ENCODE measurements at places on chromosomes 4 and X. TPM values are rescaled to one million over a fixed set of nuclear protein-coding genes. Genes with fewer than 3 reads are reported as not detected.

DNA sequence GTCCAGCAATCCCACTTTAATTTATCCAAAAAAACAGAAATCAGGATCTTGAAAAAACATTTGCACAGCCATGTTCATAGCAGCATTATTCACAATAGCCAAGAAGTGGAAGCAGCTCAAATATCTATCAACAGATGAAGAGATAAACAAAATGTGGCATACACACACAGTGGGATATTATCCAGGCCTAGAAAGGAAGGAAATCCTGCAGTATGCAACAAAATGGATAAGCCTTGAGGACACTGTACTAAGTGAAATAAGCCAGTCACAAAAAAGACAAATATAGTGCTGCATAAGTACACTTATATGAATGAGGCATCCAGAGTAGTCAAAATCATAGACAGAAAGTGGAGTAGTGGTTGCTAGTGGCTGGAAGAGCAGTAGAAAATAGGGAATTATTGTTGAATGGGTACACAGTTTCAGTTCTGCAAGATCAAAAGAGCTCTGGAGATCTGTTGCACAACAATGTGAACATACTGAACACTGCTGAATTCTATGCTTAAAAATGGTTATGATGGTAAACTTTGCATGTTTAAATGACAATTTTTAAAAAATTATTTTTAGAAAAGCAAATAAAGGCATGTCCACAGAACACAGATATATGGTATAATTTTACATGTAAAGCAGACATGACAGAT, 25.6 kb downstream of the CHM start:
- no peak for DNase-seq

DNA sequence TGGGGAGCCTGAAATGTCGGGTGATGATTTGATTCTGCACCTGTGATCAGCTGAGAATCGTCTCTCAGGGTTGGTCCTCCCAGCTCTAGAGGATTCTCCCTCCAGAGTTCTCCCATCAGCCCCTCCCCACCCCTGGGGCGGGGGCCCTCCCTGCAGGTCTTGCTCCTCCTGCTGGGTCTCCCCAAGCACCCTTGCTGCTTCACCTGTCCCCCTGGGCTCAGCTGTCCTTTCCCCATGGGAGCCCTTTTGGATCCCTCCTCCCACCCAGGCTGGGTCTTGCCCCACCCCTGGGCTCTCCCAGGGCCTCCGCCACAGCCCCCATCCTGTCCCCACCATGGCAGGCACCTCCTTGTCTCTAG, 22.2 kb downstream of the PSAPL1 start:
- no peak for DNase-seq

GRCh38 chr4:107996949-107997788, 7.5 kb downstream of the HADH start:
- no peak for DNase-seq

DNA sequence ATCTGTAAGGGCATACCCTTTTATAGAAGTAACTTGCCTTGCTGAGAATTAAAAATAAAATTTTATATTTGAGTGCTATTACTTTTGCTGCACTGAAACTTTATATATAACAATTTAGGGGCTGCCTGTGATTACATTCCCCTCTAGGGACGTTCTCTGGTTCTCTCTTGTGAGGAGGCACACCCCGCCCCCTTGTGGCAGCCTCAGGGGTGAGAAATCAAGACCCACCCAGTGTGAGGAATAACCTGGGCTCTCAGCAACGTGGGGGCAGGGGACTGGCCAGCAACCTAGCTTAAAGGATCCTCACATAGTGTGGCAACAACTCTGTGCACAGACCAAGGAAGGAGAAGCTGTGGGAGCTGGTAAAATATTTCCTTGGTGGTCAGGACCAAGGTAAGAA, 43.7 kb downstream of the MAGEA9 start:
- DNase-seq = no peak

GRCh38 chr4:14076776-14077175, 449.3 kb upstream of the BOD1L1 start:
- no peak for DNase-seq

DNA sequence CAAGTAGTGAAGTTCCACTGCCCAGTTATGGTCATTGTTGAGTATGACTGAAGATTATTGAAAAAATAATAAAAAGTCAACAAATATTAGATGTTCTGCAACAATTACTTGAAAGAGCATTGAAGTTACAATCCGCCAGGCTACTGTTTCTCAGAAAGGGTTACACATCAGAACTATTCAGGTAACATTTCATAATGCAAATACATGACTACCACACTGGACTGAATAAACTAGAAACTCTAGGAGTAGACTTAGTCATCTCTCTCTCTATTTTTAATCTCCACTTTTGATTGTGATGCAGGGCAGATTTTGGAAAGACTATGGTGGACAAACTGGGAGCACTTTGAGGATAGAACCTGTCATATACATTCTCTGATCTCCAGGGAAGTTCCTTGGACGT, 748.2 kb upstream of the ATOH1 start:
- no peak for DNase-seq

GRCh38 chr4:186724058-186724863, 605 bp upstream of the FAT1 start:
- peak; percentile 76 for DNase-seq

DNA sequence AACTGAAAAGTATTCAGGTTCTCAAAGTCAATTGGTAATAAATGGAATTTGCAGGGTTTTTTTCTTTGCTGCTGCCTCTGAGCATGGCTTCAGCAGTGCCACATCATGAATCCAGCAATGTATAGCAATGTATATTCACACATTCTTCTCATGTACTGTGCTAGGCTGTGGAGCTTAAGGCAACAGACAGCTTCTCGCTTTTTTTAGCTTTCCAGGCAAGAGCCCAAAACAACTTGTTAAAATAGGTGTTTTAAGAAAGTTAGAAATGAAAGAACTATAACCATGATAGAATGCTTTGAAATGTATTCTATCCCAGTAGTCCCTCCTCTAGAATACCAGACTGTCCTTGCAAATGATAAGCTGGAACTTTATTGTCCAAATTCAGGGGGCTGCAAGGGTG, 30.4 kb downstream of the SMIM43 start:
- no peak for DNase-seq

DNA sequence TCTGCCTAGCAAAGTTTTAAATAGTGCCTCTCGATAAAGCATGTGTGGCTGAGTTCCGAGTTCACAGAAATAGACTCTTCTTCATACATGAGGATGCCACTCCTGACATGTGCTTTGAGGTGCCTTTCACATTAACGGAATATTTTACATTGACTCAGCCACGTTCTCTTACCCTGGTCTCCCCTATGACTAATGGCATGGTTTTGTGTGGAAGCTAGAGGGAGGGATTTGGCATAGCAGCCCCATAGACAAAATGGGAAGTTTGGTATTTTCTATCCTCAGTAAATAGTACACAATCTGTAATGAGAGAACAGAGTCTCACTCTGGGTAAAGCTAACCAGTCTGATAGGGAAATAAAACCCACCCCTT, 68.9 kb downstream of the PCDH19 start:
- DNase-seq = no peak

DNA sequence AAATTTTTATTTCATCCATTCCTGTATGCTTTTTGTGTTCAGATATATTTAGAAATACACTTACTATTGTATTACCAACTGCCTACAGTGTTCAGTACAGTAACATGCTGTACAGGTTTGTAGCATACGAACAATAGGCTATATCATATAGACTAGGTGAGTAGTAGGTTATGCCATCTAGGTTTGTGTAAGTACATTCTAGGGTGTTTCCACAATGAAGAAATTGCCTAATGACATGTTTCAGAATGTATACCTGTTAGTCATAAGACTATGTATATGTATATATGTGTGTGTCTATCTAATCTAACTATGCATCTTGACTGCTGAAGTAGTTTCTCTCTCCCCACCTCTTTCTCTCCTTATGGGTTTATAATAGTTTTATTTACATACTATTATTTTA, 51.5 kb upstream of the BTC start:
- DNase-seq = no peak

- DNase-seq = no peak
Observed at GRCh38 chr4:124803641-124804040, 91.1 kb upstream of the ANKRD50 start.

DNA sequence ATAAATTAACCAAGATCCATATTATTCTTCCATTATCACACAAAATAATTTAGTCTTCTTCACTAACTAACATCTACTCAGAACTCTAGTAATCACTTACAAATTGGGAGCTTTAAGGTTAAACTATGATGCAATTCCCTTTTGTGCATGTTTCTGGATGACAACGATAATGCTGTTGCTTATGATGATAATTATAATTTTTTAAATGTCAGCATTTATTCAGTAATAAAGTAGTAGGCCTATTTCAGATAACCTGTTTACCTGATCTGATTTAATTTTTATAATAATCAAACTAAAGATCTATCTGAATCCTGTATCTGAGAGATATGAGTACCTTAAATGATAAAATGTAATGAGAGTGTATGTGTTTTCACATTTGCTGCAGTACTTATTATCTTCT, 507.8 kb upstream of the GRID2 start:
- DNase-seq = no peak

DNA sequence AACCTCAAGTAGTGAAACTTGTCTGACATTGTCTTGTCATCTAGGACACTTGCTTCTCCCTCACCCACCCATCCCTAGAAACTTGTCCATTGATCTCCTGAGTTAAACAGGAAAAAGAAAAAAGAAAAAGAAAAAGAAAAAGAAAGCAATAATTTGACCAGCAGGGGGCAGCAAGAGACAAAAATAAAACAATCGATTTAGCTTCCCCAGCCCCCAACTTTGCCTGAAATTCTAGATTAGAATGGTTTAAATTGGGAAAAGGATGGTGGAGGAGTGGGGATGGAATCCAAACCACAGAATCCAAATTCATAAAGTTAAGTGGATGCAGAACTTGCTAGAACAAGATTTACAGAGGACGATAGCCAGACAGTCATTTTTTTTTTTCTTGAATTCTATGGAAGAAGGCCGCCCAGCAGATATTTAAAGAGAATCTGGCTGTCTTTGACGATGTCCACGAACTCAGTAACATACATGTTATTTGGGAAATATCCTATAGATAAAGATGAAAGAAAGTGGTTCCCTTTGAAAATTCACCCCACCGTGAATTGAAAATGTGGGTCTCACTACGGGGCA, 282.9 kb downstream of the USP46 start:
- DNase-seq = peak; percentile 76

DNA sequence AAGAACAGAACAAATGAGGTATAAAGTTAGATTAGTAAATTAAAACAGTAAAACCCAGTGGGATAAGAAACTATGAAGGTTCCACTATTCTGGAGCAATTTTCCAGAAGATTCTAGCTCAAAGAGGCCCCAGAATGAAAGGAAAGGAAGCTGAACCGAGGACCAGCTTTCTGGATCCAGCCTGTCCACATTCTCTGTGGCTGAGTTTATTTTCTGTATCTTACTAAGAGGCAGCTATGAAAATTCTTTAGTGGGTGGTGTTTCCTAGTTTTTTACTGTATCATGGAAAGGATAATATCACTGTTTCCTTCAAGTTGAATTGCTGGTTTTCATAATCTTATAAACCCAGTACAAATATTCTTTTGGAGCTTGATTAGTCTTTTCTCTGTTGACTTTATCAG, 11.8 kb downstream of the DAPP1 start:
- peak; percentile 18 for DNase-seq

GRCh38 chr4:185892165-185892564, 80.2 kb upstream of the SORBS2 start:
- DNase-seq = no peak

The EPGN gene
- 1.2 TPM for total RNA-seq

The NMU gene
- 20.1 TPM for total RNA-seq

The OPHN1 gene
- 5.6 TPM for total RNA-seq

The PCDH19 gene
- total RNA-seq = 3.7 TPM

The EMCN gene
- total RNA-seq = 0.37 TPM

The NEUROG2 gene
- not detected for total RNA-seq

Measured in hepatocyte (in vitro differentiated cells).